ENCODE measurements at places on chromosomes 4 and X.
A peak's percentile ranks its signal among the peaks of the same experiment; 100 is the strongest.

DNA sequence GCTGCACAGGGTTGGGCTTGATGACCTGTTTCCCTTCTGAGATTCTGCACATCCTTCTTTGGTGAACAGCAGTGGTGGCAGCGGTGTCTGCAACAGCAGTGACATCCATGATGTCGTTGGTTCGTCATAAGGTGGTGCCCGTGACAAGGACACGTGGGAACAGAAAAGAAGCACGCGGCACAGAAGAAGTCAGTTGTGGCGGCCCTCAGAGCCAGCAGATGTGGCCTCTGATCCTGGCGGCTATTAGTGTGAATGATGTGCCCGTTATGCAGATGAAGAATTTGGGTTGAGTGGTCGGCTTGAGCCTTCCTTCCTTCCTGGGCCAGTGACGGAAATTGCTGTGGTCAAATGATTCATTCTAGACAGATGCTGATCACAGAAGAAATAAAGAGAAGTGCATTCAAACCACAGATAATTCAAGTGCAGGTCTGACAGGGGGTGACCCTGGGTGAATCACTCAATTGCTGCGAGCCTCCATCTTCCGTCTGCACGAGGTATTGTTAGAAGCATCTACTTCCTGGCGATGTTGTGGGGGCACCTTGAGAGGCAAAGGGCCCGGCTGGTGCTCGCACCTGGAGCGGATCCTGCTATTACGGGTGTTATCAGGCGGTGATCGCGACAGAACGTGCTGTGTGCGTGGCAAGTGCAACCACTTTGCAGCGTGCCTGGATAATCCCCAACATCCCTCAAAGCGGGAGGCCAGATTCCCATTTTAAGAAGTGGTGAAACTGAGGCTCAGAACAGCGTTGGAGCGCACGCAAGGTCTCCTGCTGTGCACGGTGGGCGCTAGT is 215.2 kb upstream of the PSAPL1 start:
- DNase-seq, result peak; percentile 25

DNA sequence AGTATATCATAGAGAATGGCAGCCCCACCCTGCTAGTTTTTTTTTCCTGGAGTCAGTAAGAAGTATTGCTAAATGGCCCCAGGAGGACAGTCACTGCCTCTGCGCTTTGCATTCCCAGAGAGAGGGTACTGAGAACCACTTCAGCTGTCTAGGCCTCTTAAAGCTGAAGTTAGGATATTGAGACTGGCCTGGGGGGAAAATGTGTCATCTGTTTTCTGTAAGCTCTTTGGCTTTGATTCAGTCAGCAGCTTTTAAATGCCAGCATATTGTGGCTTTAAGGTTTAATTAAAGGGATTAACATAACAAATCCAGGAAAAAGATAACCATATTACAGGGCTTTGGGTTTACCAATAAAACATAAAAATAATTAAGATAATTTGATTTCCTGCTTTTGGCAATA is 852.0 kb downstream of the PCDH18 start:
- no peak for DNase-seq

GRCh38 chr4:48178931-48179330 is 44.9 kb upstream of the TXK start:
- DNase-seq, result no peak

DNA sequence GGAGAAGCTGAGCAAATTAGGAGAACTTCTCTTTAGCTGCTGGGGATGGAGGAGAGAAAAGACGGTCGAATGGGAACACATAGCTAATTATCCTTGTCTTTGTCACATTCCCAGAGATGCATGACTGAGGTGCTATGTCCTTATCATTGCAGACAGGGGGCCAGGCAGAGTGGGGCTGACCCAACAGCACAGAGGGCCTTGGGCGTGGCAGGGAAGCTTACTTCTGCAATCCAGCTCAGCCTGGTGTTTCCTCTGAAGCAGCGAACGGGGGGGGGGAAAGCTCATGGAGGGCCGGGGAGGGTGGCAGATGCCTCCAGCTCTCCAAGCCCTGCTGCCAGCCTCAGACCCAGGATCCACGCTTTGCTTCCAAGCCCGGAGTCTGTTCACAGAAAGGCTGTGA is 50.8 kb upstream of the HOPX start:
- DNase-seq, result no peak

- DNase-seq, result no peak
Observed at GRCh38 chrX:78357342-78358055, 30.1 kb upstream of the CYSLTR1 start.

DNA sequence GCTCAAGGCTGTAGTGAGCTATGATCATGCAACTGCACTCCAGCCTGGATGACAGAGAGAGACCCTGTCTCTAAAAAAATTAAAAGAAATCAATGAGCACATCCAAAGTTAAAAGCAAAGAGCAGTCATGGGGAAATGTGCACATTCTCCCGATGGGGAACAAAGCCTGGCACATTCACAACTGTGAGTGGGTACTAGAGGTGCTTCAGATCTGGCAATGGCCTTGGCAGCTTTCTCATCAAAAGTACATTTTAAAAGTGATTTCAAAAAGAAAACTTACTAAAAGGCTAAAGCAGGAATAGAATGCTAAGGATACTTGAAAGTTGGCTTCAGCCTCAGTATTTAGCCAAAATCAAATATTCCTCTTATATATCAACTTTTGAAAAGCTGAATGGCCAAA is 145.9 kb upstream of the MAOA start:
- no peak for DNase-seq

- no peak for DNase-seq
Observed at GRCh38 chrX:74338852-74339251, 34.9 kb downstream of the ZCCHC13 start.

DNA sequence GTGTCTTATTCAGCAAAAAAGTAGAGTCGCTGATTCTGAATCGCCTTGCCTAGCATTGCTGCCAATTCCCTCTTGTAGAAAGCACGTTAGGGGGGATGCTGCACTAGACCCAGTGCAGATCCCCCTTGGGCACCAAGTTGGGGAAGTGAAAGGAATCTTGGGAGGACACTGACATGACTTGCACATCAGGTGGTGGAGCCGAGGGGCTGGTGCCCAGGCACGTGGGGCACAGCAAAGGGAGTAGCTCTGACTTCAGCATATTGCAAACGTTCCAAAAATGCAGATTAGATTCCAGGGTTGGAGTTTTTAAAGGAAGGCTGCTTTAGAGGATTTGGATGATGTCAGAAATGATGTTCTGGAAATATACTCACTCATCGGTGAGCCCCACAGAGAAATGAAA is 47.4 kb upstream of the GPM6B start:
- DNase-seq, result no peak

DNA sequence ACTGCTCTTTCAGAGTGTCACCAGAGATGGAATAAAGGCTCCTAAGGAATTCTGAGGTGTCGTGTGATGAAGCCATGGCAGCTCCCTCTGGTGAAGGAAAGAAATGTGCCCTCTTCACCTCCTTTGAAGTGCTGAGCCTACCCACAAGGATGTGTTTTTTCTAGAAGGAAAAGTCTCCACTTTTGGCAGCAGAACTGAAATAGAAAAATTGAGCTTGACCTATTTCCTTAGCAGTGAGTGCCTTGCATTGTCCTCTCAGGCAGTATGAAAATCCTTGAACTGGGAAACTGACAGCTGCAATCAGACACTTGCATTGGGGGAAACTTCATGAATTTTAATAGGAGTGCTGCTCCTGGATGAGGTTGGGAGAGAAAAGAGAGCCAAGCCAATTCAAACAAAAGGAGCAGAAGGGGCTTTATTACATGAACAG is 95.2 kb downstream of the DCLK2 start:
- DNase-seq, result no peak

GRCh38 chrX:75086731-75087195 is 69.3 kb downstream of the ABCB7 start:
- no peak for DNase-seq

- DNase-seq, result no peak
Observed at GRCh38 chr4:91171217-91171616, 1044.0 kb downstream of the CCSER1 start.

GRCh38 chrX:81201071-81201470 is 642 bp downstream of the HMGN5 start:
- no peak for DNase-seq

GRCh38 chrX:42054256-42054655 is 130.9 kb upstream of the CASK start:
- no peak for DNase-seq

- no peak for DNase-seq
Observed at GRCh38 chrX:115330498-115331168, 41.1 kb downstream of the LUZP4 start.

- DNase-seq, result no peak
Observed at GRCh38 chr4:88012647-88013046, 5.2 kb downstream of the PKD2 start.

GRCh38 chrX:38278682-38279081 is 48.6 kb downstream of the RPGR start:
- DNase-seq, result no peak

- no peak for DNase-seq
Observed at GRCh38 chr4:13461191-13461905, 22.8 kb downstream of the RAB28 start.

DNA sequence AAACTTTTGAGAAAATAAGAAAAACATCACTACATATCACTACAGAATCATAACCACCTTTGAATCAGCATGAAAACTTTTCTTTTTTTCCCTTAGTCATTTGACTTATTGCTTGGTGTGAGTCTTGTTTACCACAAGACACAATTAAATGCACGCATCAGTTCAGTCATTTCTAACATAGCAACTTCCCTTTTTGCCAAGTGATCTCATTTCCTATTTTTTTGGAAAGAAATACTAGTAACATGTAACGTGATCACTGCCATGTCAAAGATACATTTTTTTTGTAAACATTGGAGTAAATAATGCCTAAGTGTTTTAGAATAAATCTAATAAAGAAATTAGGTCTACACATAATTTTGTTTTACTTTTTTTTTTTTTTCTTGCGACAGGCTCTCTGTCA is 5.1 kb upstream of the CXCL8 start:
- DNase-seq, result no peak

DNA sequence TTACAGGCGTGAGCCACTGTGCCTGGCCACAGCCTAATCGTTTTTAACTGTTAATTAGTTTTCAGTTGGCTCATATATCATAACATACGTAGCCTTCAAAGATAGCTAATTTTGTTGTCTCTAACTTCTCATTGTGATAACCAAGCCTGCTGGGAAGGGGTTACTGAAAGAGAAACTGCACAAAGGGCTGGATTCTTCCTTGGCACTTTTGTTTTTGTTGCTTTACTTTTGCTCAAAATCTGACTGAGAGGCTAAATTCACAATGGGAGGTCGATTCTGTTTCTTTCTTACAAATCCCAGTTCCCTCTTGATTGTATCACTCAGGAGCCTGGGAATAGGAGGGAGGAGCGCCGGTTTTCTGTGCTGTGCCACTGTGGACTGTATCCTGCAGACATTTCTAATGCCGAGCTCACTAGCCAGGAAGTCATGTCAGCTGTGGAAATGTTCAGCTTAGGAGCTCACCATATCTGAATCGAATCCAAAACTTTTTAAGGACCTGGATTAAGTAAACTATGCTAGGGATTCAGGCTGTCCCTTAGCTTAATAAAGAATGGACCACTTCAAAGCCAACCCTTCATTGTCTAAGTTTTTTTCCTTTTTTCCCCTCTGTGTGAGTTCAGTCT is 120.5 kb upstream of the FAT1 start:
- DNase-seq, result no peak

GRCh38 chrX:53340852-53341645 is 59.7 kb upstream of the IQSEC2 start:
- no peak for DNase-seq

GRCh38 chr4:119725688-119726330 is 97.2 kb upstream of the PDE5A start:
- no peak for DNase-seq

GRCh38 chrX:143873343-143873742 is 10.5 kb upstream of the UBE2NL start:
- no peak for DNase-seq

DNA sequence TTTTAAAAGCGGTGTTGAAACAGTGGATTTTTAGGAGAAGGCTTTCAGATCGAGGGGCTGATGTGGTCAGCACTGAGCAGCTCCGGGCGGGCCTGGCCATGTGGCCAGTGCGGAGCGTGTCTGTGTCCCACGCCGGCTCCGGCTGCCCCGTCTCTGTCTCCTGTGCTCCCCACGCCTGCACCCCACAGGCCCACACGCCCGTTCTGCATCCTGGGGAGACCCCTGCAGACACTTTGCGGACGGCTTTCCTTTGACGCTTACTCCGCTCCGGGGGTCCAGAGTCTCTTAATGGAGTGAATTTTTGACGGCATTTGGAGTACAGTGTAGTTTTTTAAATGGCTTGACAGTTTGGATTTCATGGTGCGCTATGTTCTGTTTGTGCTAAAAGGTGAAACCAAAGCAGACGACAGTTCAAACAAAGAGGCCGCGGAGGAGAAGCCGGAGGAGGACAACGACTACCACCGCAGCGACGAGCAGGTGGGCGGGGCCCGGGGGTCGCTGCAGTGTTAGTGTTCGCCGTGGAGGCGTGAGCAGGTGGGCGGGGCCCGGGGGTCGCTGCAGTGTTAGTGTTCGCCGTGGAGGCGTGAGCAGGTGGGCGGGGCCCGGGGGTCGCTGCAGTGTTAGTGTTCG is 38.7 kb downstream of the PCGF3 start:
- no peak for DNase-seq

- DNase-seq, result no peak
Observed at GRCh38 chr4:88759039-88759894, 61.6 kb upstream of the NAP1L5 start.

DNA sequence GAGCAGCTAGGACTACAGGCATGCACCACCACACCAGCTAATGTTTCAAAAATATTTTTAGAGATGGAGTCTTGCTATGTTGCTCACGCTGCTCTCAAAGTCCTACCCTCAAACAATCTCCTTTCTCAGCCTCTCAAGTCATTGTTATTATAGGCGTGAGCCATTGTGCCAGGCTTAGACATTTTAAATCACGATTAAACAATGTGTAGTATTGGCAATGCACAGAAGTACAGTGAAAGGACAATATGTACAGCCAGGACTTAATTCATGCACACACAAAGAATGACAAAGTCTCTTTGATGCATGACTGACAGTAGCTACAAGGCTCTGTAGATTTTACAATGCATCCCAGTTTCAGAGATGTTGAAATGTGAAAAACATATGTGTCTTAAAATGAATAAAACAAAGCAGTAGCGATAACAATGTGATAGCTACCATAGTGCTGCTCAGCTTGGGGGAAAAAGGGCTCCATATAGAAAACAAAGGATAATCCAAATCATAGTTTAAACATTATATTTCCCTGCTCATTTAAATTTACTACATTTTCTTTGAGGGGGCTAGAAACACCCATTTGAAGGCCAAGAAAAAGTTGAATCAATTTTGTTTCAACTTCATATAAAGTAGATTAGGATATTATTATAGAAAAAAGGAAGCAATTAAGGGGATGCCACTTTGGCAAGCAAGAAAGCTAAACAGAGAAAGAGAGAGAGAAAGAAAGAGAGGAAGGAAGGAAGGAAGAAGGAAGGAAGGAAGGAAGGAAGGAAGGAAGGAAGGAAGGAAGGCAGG is 272.4 kb upstream of the SMIM31 start:
- DNase-seq, result no peak

- DNase-seq, result no peak
Observed at GRCh38 chrX:65997978-65998717, 41.7 kb downstream of the VSIG4 start.

DNA sequence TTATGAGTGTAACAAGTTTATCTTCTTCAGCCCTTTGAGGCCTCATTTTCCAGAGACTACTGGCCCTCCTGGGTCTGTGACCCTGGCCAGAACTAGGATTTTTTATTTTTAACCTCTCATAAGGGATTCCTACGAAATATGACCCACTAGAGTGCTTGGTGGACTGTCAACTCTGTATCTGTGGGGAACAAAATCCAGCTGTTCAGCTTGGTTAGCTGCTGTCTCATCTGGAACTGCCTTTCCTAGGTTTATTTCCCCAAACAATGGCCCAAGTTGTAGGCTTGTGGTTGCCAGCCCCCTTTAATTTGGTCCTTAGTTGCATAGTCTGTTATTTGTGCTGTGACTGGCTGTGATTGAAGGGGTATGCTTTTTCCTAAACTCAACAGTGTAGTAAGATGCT is 56.2 kb downstream of the NHS start:
- no peak for DNase-seq

Measured in stimulated activated CD8-positive, alpha-beta memory T cell treated with anti-CD3 and anti-CD28 coated beads, Interleukin-7, amount 100 ng/mL, for 24 hours (primary cell).